GM23248 (cell line): ENCODE measurements at places on chromosomes 1 and 21. TPM values are rescaled to one million over a fixed set of nuclear protein-coding genes. Genes with fewer than 3 reads are reported as not detected.

The SPATC1L gene
- total RNA-seq: 5.2 and 5.3 TPM in 2 replicates

The CD34 gene
- not detected in 2 replicates for total RNA-seq

The KPRP gene
- under 0.01 and 0.22 TPM in 2 replicates for total RNA-seq

The SELENBP1 gene
- total RNA-seq: 3.5 and 4.0 TPM in 2 replicates

The PRELP gene
- under 0.01 and 0.32 TPM in 2 replicates for total RNA-seq

DNA sequence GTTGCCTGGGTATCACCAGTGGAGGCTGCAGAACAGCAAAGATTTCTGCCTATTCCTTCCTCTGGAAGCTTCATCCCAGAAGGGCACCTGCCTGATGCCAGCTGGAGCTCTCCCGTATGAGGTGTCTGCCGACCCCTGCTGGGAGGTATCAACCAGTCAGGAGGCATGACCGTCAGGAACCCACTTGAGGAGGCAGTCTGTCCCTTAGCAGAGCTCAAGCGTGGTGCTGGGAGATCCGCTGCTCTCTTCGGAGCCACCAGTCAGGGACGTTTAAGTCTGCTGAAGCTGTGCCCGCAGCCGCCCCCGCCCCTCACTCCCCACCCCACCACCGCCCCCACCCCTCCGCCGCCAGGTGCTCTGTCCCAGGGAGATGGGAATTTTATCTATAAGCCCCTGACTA lies 23.1 kb upstream of the HFM1 start:
- H3K4me1 ChIP-seq: no peaks in the 10 kb centered on the region
- DNase-seq: no peak
- H3K27me3 ChIP-seq: no peaks in the 10 kb centered on the region
- H3K27ac ChIP-seq: no peak overlapping the region

DNA sequence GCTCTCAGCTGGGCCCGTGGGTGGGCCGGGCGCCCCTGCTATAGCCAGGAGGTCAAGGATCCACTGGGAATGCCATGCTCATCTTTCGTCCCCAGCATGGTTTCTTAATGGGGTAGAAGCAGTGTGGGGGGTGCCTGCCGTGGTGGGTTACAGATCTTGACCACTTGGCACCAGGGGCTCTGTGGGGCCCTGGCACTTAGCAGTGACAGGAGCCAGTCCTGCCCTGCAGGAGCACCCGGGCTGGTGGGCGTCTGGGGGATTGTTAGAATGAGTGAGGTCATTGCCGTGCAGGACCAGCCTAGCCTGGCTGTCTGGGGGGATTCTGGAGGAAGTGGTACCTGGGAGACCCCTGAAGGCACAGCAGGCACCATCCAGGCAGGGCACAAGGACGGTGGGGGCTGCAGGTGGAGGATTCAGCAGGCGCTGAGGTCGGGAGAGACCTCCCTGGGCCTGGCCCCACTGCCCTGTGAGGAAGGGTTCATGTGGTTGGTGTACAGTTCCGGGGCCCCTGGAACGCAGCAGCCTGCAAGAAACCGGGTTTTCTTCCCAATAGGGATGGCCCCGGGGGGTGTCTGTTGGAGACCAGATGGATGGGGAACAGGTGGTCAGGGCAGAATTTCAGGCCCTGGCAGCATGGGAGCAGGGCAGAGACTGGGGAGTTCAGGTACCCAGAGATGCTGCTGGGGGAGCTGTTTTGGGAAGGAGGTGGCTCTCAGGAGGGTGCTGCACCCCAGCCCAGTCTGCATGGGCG lies 4.8 kb downstream of the AIRE start:
- no peak for DNase-seq
- H3K27ac ChIP-seq: no peak overlapping the region
- no peaks in the 10 kb centered on the region for H3K36me3 ChIP-seq
- no peaks in the 10 kb centered on the region for H3K4me1 ChIP-seq

GRCh38 chr1:110872366-110872744 lies 593 bp upstream of the CD53 start:
- no peak overlapping the region for H3K4me3 ChIP-seq
- DNase-seq: no peak
- H3K36me3 ChIP-seq: no peaks in the 10 kb centered on the region
- no peak overlapping the region for H3K27ac ChIP-seq

DNA sequence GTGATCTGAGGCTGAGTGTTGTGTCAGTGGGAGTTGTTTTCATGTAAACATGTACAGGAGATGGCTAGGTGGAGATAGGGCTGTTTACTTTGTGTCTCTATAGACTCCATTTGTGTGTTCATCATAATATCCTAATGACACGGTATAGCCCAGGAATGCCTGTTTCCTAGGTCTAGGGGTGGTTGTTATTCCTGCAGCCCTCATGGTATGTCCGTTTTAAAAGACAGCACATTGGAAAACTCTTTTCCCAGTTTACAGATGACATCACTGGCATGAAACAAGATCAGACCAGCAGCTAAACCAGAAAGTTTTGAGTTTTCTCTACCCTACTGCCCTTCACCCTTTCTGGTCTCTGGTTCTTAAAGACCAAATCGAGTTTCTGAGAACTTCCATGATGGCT lies 227.3 kb upstream of the TMEM51 start:
- DNase-seq: no peak
- H3K36me3 ChIP-seq: no peaks in the 10 kb centered on the region
- H3K27me3 ChIP-seq: no peaks in the 10 kb centered on the region
- 0 out of 2 replicates have a peak overlapping the region, but pooled peaks have one; percentile 81 for H3K4me3 ChIP-seq
- H3K4me1 ChIP-seq: peaks cover 14% of the 10 kb centered on the region
- no peak overlapping the region for H3K27ac ChIP-seq

DNA sequence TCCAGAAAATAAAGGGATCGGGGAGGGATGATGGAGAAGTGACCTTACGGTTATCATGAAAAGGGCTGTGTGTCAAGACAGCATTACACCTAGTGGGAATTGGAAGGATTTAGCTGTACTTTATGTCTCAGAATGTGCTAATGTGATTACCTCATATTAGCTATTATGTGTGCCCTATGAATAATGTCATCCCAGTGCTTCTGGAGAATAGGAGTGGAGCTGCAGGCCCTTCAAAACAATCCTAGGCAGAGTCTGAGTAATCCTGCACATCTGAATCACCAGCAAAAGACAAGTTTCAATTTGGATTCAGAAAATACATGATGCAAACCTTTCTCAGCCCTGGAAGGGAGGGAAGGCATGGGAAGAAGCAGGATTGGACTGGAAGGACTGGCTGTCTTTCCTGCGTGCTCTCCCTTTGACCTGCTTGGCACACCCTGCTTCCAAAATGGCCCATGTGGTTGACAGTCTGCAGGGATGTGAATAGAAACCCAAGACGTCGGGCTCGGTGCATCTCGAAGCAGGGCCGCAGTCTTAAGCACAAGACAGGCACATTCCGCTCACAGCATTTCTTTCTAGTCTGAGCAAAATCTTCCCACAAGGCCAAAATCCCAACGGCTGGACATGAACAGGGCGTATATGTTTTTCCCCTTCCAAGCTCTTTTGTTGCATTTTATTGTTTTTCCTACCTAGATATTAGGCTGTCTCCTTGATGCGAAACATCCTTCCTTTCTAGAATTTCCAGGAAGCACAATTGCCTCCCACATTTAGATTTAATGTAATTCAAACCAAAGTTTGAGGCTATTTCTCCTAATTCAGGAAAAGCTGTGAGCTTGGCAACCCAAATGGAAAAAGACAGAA lies 54.3 kb upstream of the TARBP1 start:
- peak; percentile 98 for DNase-seq
- H3K4me3 ChIP-seq: peak overlapping the region; percentile 37
- H3K36me3 ChIP-seq: no peaks in the 10 kb centered on the region
- H3K27me3 ChIP-seq: no peaks in the 10 kb centered on the region
- peaks cover 56% of the 10 kb centered on the region for H3K4me1 ChIP-seq

DNA sequence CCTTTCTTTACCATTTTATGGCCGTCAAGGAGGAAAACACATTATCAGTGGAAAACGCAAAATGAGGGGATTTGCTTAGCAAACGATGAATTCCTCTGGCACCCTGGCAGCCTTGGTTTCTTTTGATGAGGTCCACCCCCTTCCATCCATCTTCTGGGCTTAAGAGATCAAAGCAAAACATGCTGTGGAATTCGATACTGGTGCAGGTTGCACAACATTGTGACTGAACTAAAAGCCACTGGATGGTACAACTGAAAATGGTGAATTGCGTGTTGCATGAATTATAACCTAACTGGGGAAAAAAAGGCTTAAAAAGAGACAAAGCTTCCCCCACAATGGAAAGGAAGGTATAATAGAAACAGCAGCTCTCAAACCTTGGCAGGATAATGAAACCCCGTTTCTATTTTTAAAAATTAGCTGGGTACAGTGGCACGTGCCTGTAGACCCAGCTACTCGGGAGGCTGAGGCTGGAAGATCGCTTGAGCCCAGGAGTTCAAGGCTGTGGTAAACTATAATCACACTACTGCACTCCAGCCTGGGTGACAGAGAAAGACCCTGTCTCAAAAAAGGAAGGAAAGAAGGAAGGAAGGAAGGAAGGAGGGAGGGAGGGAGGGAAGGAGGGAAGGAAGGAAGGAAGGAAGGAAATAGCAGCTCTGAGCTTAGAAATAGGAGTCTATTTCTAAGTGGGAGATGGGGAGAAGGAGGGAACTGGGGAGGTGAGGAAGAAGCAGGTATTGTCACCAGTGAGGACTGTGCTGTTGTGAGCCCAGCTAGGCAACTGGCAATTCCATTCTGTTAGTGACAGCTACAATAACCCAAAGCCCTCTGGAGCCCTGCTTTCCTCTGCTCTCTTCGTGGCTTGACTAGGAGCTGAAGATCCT lies 29.0 kb upstream of the LGALS8 start:
- no peaks in the 10 kb centered on the region for H3K36me3 ChIP-seq
- H3K4me3 ChIP-seq: no peak overlapping the region
- DNase-seq: peak; percentile 32
- no peak overlapping the region for H3K27ac ChIP-seq
- 0 out of 2 replicates have a peak, but pooled peaks cover 10% of the 10 kb centered on the region for H3K27me3 ChIP-seq

- no peak for DNase-seq
- no peaks in the 10 kb centered on the region for H3K27me3 ChIP-seq
- H3K27ac ChIP-seq: no peak overlapping the region
- H3K4me3 ChIP-seq: no peak overlapping the region
- no peaks in the 10 kb centered on the region for H3K36me3 ChIP-seq
Measured at GRCh38 chr21:32442566-32443318, 30.2 kb downstream of the EVA1C start.

GRCh38 chr1:63665824-63666223 lies 72.6 kb downstream of the PGM1 start:
- H3K4me1 ChIP-seq: peaks cover 30% of the 10 kb centered on the region
- H3K36me3 ChIP-seq: no peaks in the 10 kb centered on the region
- DNase-seq: no peak
- no peaks in the 10 kb centered on the region for H3K27me3 ChIP-seq

GRCh38 chr1:241586905-241587512 lies 53.2 kb downstream of the CHML start:
- H3K4me3 ChIP-seq: no peak overlapping the region
- no peaks in the 10 kb centered on the region for H3K36me3 ChIP-seq
- H3K27ac ChIP-seq: no peak overlapping the region
- peaks cover 8% of the 10 kb centered on the region for H3K4me1 ChIP-seq
- H3K27me3 ChIP-seq: no peaks in the 10 kb centered on the region
- DNase-seq: no peak

DNA sequence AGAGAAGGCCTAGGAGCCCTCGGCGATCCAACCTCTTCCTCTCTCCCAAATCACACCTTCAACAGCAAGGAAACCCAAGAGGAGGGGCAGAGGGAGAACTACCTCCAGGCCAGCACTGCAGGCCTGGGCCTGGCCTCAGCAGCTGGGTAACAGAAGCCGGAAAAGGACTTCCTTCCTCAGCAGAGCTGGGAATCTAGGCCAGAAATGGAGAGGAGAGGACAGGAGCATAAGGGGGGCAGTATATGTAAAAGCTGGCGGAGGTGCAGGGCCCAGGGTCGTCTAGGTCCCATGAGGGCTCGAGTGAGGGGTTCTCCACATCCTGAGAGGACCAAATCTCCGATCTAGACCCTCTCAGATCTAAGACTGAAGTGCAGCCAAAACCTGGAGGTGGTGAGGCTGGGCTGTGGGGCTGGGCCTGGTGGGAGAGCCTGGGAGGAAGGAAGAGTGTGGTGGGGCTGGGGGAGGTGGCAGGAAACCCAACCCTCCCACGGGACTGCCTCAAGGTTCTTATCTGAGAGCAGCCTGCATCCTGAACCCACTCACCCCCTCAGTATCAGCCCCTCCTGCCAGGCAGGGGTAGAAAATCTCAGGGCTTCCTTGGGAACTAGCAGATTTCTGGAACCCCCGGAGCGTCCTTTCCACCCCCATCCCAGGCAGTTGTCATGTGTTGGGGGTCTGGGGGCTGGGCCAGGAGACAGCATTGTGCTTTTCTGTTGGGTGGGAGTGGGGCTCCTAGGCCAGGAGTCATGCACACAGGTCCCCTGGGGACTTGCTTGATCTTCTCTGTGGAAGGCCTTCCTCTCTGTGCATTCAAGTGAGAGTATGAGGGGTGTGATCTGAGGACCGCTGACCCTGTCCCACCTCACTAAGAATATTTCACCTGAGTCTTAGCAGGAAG lies 33.0 kb downstream of the PIK3C2B start:
- no peaks in the 10 kb centered on the region for H3K4me1 ChIP-seq
- no peak overlapping the region for H3K27ac ChIP-seq
- DNase-seq: no peak
- no peaks in the 10 kb centered on the region for H3K36me3 ChIP-seq
- H3K4me3 ChIP-seq: no peak overlapping the region

DNA sequence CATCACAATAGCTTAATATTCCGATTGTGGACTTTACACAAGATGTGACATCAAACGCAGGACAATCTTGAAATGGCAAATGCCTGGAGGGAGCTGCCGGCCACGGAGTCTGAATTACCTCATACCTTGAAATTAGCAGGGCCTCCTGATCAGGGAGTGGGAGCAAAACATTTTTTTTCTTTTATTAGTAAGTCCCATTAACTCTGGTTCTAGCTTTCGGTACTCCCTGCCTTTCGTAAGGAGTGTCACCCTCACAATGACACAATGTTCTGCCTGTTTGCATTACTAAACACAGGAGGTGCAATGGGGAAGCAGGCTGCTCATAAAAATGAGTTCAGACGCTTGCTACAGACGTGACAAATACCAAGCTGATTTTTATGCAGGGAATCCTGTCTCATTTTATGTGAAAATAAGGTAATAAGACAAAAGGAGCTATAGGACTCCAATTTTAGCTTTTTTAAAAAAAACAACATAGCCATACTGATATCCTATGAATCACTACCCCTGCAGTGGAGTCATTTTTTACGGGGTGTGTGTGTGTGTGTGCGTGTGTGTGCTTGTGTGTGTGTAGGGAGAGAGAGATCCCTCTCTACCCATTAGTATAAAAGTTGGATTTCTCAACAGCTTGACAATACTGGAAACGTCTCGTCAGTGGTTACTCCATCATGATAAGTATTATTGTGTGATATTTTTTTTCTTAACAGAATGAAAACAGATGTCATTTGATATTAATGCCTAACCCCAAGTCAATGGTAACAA lies 205.1 kb upstream of the RUNX1 start:
- no peaks in the 10 kb centered on the region for H3K36me3 ChIP-seq
- peak; percentile 83 for DNase-seq
- H3K27me3 ChIP-seq: no peaks in the 10 kb centered on the region
- H3K4me3 ChIP-seq: peak overlapping the region; percentile 28
- H3K4me1 ChIP-seq: peaks cover 57% of the 10 kb centered on the region
- H3K27ac ChIP-seq: peak overlapping the region; percentile 75

GRCh38 chr1:54239035-54239383 lies 39.0 kb downstream of the MRPL37 start:
- DNase-seq: no peak
- peaks cover 11% of the 10 kb centered on the region; the same call in 1 of the 2 replicates for H3K36me3 ChIP-seq
- H3K4me1 ChIP-seq: no peaks in the 10 kb centered on the region
- H3K4me3 ChIP-seq: no peak overlapping the region
- no peaks in the 10 kb centered on the region for H3K27me3 ChIP-seq
